G401 (cell line): ENCODE measurements at places on chromosomes 3 and 15. TPM values are rescaled to one million over a fixed set of nuclear protein-coding genes. Genes with fewer than 3 reads are reported as not detected.

DNA sequence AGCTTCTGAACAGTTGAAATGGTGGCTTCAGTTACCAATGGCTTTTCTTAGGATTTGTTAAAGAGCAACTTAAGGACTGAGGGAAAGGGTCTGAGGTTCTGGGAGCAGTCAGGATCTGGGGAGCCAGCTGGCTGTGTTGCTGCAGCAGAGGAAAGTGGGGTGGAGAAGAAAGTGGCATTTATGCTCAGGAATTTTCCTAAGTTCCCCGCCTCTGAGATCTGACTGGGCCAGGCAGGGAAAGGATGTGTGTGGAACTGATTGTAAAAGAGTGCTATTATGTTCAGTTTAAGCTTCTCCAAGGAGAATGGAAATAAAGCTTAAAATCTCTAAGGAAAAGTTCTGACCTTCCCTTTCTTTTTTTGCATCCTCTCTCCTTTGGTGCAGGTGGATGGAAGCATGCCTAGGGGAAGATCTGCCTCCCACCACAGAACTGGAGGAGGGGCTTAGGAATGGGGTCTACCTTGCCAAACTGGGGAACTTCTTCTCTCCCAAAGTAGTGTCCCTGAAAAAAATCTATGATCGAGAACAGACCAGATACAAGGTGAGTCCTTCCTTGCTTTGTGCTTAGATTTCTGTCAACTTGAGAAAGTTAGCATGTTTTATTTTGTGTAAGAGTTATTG lies 37.8 kb downstream of the IQGAP1 start:
- no peak for DNase-seq

DNA sequence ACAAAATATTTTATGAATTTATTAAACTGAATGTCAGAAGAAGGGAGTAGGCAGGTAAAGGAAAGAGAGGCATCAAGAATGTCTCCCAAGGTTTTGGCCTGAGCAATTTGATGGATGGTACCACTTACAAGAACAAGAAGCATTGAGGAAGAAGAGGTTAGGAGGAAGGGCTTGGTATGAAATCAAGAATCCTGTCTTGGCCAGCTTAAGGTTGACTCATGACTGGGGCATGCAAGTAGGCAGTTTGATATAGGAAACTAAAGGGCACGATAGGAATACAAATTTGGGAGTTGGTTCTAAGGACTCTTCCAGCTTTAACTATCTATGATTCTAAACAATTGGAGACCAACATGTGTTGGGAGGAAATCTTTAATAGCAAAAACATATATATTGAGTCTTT lies 79.1 kb downstream of the NTRK3 start:
- DNase-seq, result no peak

DNA sequence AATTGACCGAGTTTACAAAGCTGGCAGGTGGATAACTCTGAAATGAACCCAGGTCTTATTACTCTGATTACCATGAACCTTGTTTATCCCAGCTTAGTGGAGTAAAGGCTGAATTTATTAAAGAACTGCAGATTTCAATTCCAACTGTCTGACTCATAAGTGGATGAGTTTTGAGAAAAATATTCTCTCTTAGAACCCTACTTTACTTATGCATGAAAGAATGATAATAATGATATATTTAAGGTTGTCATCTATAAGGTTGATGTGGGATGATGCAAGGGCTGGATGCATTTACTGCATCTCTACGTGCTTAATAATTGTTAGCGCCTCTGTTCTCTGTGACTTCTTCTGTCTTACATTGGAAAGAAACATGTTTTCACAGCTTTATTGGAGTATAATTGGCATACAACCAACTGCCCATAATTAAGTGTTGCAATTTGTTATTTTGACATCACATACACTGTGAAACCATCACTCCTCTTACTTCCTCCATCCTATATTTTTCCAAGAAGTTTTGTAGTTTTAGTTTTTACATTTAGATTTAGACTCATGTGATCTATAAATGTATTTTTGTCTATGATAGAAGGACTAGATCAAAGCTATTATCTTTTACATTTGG lies 771.2 kb upstream of the ARRDC4 start:
- no peak for DNase-seq

GRCh38 chr3:160945336-160945735 lies 159.8 kb downstream of the B3GALNT1 start:
- DNase-seq, result no peak

GRCh38 chr3:53155760-53156159 lies 5.2 kb upstream of the PRKCD start:
- DNase-seq, result no peak

The ZIC1 gene
- not detected in 2 replicates for total RNA-seq

The PLXND1 gene
- total RNA-seq, result 21.2 and 54.7 TPM in 2 replicates

DNA sequence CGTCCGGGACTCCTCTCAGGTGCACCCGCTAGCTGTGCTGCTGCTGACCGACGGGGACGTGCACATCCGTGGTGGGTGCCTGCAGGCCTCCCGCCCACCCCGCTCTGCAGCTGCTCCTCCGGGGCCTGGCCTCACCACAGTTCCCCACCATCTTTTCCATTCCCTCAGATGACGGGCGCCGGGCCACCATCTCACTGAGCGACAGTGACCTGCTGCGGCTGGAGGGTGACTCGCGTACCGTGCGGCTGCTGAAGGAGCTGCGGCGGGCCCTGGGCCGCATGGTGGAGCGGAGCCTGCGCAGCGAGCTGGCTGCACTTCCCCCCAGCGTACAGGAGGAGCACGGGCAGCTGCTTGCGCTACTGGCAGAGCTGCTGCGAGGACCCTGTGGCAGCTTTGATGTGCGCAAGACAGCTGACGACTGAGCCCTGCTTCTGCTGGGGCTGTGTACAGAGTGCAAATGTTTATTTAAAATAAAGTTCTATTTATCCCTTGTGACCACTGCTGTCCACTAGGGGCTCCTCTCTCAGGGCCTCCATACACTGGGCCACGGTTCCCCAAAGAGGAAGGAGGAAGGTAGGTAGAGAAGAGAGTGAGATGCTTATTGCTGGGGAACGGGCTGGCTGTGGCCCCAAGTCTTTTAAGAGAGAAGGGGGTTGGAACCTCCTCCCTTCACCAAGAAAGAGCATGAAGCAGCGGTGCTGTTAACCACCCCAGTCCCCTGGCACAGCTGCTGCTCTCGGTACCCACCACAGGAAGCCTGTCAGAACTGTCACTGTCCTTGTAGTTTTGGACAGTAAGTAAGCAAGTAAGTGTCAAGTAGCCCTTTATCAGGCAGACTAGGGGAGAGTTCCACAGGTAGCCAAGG lies 47.0 kb downstream of the DHX30 start:
- DNase-seq, result peak; percentile 22

GRCh38 chr3:5035692-5036391 lies 56.6 kb downstream of the BHLHE40 start:
- no peak for DNase-seq

- DNase-seq, result peak; percentile 34
Observed at GRCh38 chr15:75673426-75674235, 25.9 kb downstream of the SNX33 start.

DNA sequence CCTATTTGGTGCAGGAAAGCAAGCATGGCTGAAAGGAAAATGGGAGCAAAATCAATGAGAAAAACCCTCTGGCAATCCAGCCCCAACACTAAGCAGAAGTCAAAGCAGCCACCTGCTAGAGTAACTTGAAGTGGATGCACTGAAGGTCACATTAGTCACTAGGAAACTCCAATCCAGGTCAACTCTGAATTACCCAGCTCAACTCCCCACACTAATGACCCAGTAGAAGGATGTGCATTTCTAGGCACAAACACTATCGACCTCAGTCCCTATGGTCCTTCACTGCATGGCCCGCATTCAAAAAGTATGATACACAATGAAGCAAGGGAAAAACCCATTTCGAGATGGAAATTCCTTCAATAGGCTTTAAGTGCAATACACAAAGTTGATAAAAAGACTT lies 80.6 kb downstream of the RAD18 start:
- DNase-seq, result no peak

DNA sequence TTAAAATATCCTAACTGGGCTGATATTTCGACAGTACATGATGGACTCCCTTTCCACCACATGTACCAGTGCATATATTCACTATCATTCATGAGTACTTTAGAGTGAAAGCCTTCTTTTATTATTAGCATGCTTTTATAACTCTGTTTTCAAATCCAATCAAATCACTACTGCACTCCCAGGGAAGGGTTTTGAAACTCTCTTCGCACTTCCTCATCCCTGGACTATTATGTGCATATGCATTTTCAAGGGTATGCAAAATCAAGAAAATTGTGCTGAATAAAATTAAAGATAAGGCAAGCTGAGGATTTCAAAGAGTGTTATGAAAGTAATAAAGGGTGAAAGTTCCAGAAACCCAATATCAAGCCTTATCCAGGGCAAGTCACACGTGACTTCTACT lies 411.4 kb upstream of the PDZRN3 start:
- no peak for DNase-seq

DNA sequence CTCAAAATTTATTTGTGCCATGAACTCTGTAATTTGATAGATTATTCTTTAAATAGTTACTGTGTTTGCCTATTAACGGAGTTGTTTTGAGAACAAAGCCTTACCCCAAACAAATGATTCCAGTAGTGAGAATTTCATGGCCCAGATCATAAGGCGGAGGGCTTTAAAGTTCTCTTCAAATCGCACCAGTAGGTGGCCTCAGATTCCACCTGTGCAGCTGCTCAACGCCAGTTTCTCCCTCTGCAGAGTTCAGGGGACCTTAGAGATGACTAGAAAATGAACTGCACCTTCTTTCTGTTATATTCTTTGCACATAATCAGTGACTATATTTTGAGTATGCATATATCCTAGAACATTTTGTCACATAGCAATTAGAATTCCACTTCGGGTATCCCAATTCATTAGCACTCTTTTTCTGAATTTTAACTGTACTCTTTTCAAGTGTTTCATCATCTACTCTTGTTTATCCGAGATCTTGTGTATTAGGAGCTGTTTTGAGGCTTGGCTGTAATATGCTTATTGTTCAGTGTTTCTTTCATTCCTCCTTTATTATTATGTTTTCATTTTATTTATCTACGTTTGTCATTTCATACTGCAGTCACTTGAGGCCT lies 232.6 kb upstream of the CHRM5 start:
- DNase-seq, result peak; percentile 31

The CCDC9B gene
- 4.7 and 5.9 TPM in 2 replicates for total RNA-seq

- DNase-seq, result no peak
Observed at GRCh38 chr3:59115364-59116232, 65.8 kb upstream of the CFAP20DC start.

DNA sequence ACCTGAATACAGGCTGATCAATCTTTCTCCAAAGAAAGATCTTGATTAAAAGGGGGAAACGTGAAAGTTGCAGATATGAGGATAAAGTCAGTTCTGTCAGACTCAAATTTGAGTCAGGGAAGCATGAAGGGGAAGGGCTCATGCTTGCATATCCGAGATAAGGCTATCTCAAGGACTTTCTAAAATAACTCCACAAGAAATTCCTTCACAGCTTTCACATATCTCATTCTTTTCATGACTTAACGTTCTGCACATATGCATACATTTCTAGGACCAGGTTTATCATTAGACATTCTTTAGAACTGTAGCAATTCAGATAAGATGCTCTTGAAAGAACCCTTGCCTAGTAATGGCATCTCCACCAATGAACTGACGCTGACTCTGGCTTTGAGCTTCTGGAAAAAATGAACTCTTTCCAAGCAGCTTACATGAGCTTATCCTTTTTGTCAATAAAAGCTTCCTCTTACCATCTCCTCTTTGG lies 15.9 kb downstream of the SH3GL3 start:
- DNase-seq, result no peak

GRCh38 chr3:119300991-119301391 lies 6.8 kb downstream of the ARHGAP31 start:
- DNase-seq, result no peak

DNA sequence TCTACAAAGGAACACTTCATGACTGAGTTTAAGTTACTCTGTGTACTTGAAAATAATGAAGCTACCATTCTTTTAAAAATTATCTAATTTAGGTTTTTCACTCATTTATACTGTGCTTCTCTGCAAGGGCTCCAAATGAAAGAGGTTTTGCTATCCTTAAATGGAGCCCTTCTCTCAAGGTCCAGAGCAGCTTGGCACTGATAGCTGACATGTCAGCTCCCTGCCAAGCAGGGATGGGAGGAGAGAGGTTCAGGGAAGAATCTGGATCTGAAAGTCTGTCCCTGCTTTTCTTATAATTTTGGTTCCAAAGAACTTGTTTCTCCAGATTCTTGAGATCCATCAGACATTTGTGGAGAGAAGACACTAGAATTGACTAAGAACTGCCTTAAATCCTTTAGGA lies 39.1 kb downstream of the MRPS11 start:
- no peak for DNase-seq

- no peak for DNase-seq
Observed at GRCh38 chr3:155602307-155602706, 142.6 kb downstream of the PLCH1 start.

- no peak for DNase-seq
Observed at GRCh38 chr3:17075907-17076306, 191.2 kb downstream of the PLCL2 start.

- no peak for DNase-seq
Observed at GRCh38 chr15:51267703-51268083, 70.7 kb downstream of the CYP19A1 start.

- DNase-seq, result no peak
Observed at GRCh38 chr15:63906266-63906584, 72.5 kb upstream of the HERC1 start.
